ENCODE measurements at places on chromosomes 13 and 19. TPM values are rescaled to one million over a fixed set of nuclear protein-coding genes. Genes with fewer than 3 reads are reported as not detected.

Gene ZFP30
- 21.9 TPM for total RNA-seq

Gene PRR19
- 0.86 TPM for total RNA-seq

Gene ZNF541
- total RNA-seq, result not detected

Gene ZNF175
- total RNA-seq, result 8.5 TPM

Gene YJEFN3
- total RNA-seq, result 0.57 TPM

Gene PSG6
- not detected for total RNA-seq

Gene ZNF91
- 12.0 TPM for total RNA-seq

Gene TTC9B
- not detected for total RNA-seq

Gene ZNF667
- 2.6 TPM for total RNA-seq

Gene ZNF132
- 8.1 TPM for total RNA-seq

Gene RETN
- total RNA-seq, result not detected

Gene PGLYRP2
- total RNA-seq, result not detected

Gene OR7A10
- total RNA-seq, result not detected

Gene ODAD3
- total RNA-seq, result not detected

Gene DAND5
- not detected for total RNA-seq

Gene TNNI3
- total RNA-seq, result not detected

Gene KLHL1
- not detected for total RNA-seq

Gene MAMSTR
- under 0.01 TPM for total RNA-seq

Gene KASH5
- not detected for total RNA-seq

Gene LGI4
- not detected for total RNA-seq

Gene NKG7
- total RNA-seq, result not detected

Gene ZNF816
- 8.2 TPM for total RNA-seq

Gene SKA3
- total RNA-seq, result 22.3 TPM

Gene NAXD
- 24.9 TPM for total RNA-seq

Gene ZNF432
- total RNA-seq, result 7.9 TPM

Gene KCNRG
- 2.2 TPM for total RNA-seq

Gene OLFM2
- total RNA-seq, result 18.5 TPM

Gene TMEM38A
- total RNA-seq, result 2.2 TPM

Gene SF3A2
- 29.9 TPM for total RNA-seq

Gene FAM216B
- total RNA-seq, result not detected

Gene ZGLP1
- total RNA-seq, result 0.72 TPM

Gene BEST2
- not detected for total RNA-seq

Gene ANKRD27
- 33.3 TPM for total RNA-seq

Gene CBY2
- total RNA-seq, result not detected

Gene MYO16
- 0.29 TPM for total RNA-seq

Gene PLK5
- total RNA-seq, result not detected

All from placental pericyte (primary cell).